Stimulated activated CD4-positive, alpha-beta T cell treated with anti-CD3 and anti-CD28 coated beads, Interleukin-15, amount 100 ng/mL, for 48 hours (primary cell): ENCODE measurements at places on chromosomes 4 and X.

DNA sequence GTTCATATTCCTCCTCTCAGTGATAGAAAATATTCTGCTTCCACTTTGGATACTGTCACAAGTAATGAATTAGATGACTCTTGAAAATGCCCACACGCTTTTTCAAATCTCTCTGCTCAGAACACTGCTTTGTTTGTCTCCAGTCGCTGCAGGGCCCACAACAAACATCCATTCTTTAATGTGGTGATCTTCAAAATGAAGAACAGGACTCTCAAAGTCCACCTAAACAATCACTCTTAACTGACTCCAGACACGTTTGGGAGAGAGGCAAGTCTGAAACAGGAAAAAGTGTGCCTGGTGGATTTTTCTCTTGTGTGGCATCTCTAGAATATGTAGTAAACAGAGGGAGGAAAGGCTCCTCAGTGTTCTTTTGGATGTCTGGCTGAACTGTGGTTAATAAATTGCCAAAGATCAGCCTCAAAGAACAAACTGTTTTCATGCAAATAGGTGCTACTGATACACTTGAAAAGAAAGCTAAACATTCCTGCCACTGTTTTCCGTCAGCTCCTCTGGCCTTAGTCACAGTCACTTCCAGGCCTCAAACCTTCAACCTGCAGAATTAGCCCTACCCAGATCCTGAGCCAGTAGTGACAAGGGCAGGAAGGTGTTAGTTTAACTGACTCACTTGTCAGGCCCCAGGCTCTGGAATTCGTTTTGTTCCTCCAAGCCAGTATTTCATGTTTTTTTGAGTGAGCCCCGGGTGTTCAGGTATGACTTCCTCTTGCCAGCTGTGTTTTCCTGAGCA is 259.6 kb upstream of the GPC4 start:
- no peak for DNase-seq

DNA sequence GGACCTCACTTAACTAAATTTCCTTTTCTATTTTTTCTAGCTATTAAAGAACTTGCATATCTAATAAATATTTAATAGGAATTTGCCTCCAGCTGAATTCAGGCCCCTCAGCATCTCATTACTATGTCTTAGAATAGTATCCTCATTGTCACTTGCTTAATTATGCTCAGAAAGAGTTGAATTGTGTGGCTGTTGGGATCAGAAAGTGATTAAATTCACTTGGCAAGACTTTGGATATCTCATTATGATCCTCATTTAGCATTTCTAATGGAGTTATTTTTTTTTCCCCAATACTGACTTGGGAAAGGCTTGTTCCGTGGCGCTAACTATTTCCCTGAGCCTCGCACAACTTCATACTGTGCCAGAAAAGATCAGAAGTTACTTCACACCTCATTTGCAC is 158.8 kb downstream of the IDS start:
- no peak for DNase-seq

DNA sequence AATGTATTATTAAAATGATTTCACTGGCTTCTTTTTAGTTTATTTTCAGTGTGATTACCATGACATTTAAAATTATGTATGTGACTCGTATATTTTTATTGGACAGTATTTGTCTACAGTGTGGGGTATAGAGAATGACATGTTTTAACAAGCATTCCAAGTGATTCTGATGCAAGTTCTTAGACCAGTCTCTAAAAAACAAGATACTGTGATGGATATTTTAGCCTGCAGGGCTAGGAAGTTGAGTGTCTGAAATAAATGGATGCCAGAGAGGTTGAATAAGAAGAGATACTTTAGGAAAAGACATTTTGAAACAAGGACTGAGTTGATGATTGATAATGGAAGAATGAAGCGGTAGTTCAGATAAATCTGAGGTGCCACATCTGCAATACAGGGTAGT is 3.5 kb upstream of the MAD2L1 start:
- DNase-seq = no peak

DNA sequence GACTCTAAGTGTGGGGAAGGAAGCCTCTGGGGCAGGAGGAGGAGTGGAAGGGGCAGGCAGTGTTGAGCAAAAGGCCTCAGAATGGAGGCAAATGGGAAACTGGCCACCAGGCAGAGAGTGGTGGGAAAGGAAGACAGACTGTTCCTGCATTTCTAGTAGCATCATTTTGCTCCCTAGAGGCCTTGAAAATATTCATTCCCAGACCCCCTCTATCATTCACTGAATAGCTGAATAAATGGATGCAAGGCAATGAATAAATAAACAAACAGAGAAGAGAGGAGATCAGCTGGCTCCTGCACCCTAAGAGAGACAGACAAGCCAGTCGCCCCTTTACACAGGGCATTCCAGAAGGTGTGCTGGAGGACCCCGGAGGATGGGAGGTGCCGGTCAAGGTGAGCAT is 511.9 kb downstream of the BCOR start:
- no peak for DNase-seq

DNA sequence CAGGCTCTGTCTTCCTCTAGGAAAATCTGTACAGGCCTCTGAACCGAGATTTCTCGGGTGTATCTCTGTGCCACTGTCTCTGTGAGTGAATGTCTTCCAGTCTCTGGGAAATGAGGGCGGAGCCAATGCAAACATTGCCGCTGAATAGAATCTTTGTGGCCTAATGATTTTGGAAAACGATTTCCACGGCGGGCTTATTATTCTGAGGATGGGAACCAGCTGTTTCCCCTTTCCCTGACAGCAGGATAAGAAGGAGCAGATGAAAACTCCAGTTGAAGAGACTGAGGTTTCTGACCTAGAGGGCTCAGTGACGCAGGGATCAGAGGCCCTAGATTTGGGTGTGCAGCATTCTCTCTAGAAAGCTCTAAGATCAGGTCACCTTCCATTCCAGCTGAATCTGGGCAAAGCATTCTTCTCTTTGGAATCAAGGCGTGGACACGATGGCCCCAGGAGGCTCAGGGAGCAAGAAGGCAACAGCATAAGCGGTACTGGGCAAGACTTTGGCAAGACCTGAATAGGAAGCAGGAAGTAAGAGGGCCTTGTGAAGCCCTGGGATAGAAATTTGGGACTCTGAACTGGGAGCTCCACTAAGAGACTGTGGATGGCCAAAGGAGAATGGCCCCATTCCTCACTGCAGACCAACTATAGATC is 47.3 kb downstream of the PJA1 start:
- no peak for DNase-seq

- DNase-seq = no peak
Measured at GRCh38 chr4:153939570-153939969, 150.7 kb upstream of the SFRP2 start.

DNA sequence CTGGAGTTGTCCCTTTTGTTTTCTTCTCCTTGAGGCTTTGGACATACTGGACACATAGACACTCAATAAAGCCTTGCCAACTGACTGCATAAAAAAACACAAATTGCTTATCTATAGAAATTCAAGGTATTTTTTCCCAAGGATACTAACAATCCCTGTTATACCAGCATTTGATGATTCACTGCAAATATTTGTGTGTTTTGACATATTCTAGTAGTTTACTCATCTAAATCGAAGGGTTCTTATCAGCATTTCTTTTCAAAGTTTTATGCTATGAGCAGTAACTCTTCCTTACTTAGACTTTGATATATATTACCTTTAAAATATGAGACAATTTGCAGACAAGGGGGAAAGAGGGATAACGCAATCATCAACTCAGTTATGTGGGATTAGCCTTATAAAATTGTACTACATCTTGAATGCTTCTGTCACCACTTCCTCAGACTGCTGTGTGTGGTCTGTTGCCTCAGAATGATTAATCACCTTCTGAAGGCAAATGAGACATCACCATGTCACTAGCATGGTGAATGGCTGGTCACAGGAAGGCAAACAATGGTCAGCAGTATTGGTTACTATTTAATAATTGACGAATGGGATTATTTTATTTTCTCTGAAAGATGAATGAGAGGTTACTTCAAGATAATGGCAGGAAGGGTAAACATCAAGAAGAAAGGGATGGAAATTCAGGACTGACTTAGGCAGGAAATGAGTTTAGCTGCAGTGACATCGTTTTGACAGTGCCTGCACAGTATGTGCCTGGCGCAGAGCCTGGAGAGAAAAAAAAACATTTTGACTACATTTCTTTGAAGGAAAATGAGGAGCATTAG is 544.3 kb upstream of the CNKSR2 start:
- no peak for DNase-seq

- DNase-seq = no peak
Measured at GRCh38 chr4:20255823-20256222, 4.1 kb downstream of the SLIT2 start.

- no peak for DNase-seq
Measured at GRCh38 chr4:106287353-106287969, 28.5 kb downstream of the TBCK start.

DNA sequence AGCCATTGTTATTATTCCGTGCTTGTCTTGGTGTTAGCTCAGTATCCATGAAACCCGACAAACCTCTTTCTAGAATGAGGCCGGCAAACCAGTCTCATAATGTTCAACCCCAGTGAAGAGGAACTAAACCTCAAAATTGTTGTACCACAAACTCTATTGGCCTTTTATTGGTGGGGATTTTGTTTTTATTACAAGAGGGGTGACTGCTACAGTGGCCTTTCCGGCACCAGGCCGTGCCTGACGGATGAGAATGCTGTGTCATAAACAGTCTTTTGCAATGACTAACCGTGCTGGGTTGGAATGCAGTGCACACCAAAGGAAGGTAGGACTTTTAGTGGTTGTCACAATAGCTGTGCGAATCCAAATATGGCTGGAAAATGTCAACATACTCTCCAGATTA is 60.8 kb downstream of the SHROOM2 start:
- no peak for DNase-seq

GRCh38 chr4:80471756-80472155 is 136.2 kb downstream of the CFAP299 start:
- DNase-seq = no peak

DNA sequence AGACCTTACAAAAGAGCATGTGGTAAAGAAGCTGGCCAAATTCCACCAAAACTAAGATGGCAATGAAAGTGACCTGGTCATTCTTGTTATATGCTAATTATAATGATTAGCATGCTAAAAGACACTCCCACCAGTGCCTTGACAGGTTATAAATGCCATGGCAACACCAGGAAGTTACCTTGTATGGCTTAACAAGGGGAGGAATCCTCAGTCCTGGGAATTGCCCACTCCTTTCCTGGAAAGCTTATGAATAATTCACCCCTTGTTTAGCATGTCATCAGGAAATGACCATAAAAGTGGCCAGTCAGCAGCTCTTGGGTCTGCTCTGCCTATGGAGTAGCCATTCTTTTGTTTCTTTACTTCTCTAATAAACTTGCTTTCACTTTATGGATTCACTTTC is 87.9 kb downstream of the UPRT start:
- no peak for DNase-seq

DNA sequence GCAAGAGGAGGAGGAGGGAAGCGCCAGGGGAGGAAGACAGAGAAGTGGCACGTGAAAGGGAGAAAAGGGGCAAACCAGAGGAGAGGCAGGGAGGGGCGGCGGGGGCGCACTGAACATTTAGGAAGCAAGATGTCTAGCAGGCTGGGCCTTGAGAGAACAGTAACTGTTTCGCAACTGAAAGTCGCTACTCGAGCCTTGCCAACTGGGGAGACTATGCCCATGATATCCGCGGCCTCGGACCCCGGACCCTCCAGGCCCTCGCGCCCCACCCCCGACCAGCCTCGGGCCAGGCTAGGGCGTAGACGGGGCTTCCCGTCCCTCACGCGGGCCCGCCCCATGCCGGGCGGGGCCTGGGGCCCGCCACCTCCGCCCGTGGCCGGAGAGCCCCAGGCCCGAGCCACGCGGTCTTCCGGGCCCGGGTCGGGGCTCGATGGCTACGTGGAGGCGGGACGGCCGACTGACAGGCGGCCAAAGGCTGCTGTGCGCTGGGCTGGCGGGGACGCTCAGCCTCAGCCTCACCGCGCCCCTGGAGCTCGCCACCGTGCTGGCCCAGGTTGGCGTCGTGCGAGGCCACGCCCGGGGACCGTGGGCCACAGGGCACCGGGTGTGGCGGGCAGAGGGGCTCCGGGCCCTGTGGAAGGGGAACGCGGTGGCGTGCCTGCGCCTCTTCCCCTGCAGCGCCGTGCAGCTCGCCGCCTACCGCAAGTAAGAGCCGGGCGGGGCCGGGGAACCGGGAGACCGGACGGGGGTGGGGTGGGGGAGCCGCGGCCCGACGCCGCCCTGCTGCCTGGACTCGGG is at the start of gene SLC25A43:
Gene SLC25A43, plus strand, starts transcription at position 363 of the 798 bp plus-strand sequence. Its CDS starts 68 bp downstream, at position 431.
- DNase-seq = no peak

GRCh38 chrX:104721854-104722253 is 155.9 kb downstream of the IL1RAPL2 start:
- DNase-seq = no peak

- no peak for DNase-seq
Measured at GRCh38 chr4:29311247-29311646, 1408.9 kb upstream of the PCDH7 start.

DNA sequence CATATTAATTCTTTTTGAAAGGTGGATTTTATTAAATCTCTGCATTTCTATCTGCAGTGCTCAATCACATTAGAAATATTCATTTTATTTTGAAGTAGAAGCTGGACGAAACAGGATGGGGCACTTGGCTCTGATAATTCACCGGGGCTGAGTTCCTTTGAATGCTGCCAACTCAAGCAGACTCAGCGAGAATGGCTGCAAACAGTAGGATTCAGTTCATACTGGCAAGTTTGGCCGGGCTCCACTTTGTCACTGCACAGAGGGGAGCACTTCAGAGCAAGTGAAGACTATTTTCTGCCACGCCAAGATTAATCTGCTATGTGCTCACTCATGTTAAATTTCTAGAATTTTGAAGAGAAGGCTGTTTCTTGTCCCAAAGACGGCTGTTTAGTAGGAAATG is 30.7 kb upstream of the KLHL8 start:
- DNase-seq = no peak

GRCh38 chr4:67048530-67048929 is 496.8 kb downstream of the CENPC start:
- no peak for DNase-seq

DNA sequence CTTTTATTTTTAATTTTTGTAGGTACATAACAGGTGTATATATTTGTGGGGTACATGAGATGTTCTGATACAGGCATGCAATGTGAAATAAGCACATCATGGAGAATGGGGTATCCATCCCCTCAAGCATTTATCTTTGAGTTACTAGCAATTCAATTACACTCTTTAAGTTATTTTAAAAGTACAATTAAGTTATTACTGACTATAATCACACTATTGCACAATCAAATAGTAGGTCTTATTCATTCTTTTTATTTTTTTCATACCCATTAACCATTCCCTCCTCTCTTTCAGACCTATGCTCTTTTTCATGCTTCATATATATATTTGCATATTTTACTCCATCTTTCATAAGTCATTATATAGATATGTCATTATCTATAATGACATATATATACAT is 93.3 kb downstream of the MAGEB5 start:
- DNase-seq = no peak

GRCh38 chr4:3729188-3729881 is 36.9 kb upstream of the ADRA2C start:
- DNase-seq = no peak
